ENCODE measurements at places on chromosomes 3 and 15.

GRCh38 chr3:197889204-197889930 lies 60.6 kb upstream of the RPL35A start:
- no peak for DNase-seq

DNA sequence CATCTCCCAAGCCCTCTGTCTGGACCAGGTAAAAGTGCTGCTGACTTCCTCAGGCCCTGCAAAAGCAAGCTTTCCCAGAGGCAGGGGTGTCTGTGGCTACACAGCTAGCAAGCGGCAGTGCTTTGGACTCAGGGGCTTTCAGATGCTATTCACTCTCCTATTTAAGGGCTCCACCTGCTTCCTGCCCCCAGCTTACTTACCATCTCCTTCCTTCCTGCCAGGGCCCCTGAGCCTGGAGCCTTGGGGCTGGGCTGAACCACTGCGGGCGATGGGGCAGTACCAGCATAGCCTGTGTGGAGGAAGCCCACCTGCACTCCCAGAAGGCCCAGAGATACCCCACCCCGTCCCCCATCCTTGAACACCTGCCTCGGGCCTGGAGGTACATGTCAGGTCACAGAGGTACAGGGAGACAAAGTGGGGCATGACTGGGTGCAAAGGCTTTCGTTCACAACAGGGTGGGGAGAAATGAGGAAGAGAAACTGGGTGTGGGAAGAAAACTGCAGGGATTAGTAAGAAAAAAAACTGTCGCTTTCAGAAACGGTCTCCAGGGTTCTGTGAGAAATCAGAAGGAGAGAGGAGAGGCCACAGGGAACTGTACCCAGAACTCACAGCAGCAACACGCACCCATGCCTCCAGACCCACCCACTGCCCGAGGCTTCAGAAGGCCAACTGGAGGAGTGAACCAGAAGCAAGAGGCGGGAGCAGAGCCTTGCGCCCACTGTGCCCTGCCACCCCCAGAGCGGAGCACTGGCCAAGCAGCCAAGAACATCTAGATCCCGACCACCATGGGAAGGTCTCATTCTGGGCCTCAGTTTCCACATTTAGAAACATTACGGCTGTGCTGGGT lies 49.5 kb downstream of the CCDC12 start:
- no peak for DNase-seq

DNA sequence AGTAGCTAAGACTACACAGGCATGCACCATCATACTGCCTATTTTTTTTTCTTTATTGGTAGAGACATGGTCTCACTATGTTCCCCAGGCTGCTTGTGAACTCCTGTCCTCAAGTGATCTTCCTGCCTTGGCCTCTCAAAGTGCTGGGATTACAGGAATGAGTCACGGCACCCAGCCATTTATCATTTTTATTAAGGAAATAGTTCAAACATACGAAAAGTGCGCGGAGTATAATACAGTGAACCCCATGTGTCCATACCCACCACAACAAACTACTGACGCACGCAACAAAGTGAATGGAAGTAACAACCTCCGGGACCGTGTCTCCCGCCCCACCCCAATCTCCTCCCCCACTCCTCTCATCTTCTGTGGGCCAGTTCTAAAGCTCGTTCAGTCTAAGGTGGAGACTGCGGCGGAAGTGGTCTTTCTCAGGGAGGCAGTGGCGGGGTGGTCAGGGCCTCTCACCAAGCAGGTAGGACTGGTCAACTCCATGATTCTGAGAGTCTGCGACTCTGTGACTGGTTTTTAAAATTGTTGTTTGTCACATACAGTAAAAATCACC lies 42.1 kb downstream of the DNAJB8 start:
- no peak for DNase-seq

GRCh38 chr15:56098195-56098863 lies 104.9 kb upstream of the NEDD4 start:
- DNase-seq: no peak

- no peak for DNase-seq
These were observed 140.0 kb upstream of the MEF2A start for GRCh38 chr15:99425657-99426301.

DNA sequence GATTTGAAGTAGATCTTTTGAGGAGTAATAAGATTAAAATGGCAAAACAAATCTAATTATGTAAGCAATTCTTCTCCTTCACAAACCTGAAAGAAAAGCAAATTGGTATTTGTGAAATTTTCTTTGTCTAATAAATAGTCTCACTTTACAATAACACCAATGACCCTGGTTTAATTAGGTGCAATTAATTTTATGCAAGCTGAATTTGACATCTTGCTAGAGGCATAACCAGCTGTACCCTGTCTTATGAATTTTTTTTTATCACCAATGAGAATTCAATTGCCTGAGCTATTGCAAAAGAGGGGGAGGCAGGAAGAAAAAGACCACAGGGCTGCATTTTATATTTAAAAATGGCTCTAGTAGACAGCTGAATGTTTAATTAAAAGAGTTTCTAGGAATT lies 113.5 kb upstream of the IL12A start:
- no peak for DNase-seq

DNA sequence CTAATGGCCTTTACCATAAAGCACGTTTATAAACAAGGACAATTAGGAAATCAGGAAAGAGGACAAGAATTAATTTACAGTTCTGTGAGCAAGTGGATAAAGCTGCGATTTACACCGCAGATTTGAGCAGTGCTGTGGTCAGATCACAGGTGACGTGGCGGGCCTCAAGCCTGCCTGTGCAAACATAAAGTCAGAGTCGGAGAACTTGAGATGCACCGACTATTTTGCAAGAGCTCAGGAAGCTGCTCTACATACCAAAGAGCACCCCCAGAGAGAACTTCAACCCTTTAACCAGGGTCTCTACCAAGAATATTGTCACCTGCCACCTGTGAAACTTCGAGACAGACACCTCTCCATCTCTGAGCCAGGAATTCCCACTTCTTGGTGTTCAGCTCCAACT lies 35.7 kb downstream of the MECOM start:
- no peak for DNase-seq

DNA sequence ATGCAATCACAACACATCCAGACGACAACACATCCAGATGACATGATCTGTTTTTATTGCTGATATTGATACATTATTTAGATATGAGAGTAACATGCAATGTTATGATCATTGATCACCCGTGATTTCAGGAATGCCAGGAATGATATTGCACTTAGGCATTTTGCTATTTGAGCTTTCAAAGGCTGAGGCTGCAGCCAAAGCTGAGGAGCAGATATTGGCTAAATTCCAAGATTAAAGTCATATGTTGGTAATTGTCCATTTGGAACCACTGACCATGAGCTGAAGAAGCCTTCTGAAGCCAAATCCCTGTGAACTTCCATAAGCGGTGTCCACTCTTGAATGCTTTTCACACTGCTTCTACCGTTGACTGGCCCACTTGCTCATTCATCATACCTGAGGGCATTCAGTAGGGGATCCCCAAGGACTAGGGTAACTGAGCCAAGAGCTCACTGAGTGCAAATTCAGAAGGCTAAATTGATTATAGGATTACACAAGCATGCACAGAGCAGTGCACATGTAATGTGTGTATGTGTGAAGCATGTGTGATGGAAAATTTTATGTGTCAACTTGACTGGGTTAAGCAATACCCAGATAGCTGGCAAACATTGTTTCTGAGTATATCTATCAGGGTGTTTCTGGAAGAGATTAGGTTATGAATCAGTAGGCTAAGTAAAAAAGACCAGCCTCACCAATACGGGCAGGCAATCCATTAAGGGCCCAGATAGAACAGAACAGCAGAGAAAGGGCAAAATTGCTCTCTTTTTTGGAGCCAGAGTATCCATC lies 92.1 kb upstream of the PLAAT1 start:
- no peak for DNase-seq

GRCh38 chr15:69140306-69140705 lies 20.1 kb upstream of the GLCE start:
- DNase-seq: no peak

DNA sequence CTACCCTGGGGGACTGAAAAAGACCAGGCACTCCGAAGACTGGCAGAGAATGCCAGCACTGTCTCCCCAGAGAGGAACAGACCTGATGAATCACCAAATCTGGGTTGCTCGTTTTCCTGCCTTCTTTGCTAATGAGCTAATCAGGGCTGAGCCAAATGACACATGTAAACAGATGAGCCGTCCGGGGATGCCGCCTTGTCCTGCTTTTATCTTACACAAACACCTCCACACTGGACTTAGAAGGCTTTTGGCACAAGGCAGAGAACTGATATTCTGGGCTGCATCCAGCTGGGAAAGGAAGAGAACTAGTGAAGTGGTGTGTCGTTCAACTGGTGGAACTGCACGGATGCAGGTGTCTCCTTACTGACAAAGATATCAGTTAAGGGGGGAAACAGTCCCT lies 88.1 kb downstream of the MECOM start:
- no peak for DNase-seq

- no peak for DNase-seq
These were observed 21.8 kb downstream of the CDCP1 start for GRCh38 chr3:45124352-45124751.

Data from activated naive CD4-positive, alpha-beta T cell treated with Interleukin-2 at 50 U/mL for 16 hours (primary cell).